ENCODE measurements at places on chromosomes 3 and 15.

- peak; percentile 75 for DNase-seq
These were observed 129.0 kb upstream of the SLC7A14 start for GRCh38 chr3:170714562-170715535.

DNA sequence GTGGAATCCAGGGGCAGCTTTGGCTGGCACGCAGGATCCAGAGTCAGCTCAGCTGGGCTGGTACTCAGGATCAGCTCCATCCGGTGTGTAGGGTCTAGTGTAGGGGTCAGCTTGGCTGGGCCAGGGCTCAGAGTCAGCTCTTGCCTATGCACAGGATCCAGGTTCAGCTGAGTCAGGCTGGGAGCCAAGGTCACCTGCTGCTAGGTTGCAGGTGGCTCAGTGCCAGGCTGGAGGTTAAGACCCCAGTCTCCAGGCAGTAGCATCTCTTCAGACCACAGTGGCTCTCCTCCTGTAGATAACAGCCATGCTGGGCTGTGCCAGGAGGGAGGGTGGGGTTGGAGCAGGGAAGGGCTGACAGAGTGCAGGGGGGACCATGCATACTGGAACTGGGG lies 1.8 kb downstream of the HYAL3 start:
- no peak for DNase-seq

- DNase-seq: no peak
These were observed 12.5 kb downstream of the KLHDC8B start for GRCh38 chr3:49183873-49184272.

DNA sequence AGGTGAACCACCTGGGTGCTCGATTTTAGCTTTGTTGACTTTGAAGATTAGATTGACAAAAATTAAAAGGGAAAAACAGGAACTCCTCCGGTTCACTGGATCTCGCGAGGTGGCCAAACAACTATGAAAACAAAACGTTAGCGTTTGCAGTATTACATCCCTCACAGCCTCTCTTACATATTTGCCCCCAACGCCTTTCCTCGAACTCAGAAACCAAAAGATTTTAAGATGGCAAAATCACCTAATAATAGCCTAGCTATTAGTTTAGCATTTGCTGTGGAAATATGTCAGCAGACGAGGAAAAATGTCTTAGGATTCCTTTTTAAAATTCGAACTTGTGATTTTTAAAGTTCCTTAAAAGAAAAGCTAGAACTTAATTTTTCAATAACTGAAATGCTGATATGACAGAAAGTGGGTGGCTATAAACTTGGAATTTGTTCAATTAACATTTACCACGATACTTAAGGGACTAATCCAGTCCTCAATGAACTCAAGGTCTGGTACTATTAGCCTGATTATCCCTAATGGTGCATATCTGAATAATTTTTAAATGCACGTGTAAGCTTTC lies 491 bp upstream of the SENP7 start:
- no peak for DNase-seq

DNA sequence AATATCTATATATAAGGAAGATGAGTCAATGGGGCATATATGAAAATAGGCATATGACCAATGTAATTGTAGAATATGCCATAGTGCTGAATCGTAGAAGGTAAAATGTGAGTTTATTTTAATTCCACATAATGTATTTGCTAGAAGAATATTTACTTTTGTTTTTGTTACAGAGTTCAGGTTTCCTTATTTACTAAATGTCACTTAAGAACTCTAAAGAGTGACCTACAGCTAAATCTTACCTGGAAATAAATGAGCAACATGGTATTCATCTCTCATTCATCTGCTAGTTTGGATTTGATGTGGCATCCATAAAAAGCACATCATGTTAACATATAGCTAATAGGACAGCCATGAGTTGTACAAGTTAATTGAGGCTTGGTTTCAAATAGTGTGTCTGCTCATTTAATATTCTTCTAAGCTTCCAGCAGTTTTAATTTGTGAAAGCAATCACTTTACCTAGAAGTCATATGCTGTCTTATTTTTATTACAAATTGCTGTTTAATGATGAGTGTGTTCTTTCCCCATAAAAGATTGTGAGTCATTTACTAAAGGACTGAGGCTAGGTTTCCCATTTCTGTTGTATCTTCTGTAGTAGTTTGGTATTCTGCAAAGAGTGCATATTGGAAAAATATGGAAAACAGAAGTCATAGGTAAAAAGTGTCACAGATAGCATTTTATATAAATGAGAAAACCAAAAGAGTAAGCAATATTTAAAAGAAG lies 222.1 kb upstream of the POU1F1 start:
- DNase-seq: no peak

GRCh38 chr3:122760453-122761271 lies 33.0 kb downstream of the HSPBAP1 start:
- DNase-seq: no peak

- DNase-seq: no peak
These were observed 63.7 kb downstream of the CORO2B start for GRCh38 chr15:68642491-68642845.

DNA sequence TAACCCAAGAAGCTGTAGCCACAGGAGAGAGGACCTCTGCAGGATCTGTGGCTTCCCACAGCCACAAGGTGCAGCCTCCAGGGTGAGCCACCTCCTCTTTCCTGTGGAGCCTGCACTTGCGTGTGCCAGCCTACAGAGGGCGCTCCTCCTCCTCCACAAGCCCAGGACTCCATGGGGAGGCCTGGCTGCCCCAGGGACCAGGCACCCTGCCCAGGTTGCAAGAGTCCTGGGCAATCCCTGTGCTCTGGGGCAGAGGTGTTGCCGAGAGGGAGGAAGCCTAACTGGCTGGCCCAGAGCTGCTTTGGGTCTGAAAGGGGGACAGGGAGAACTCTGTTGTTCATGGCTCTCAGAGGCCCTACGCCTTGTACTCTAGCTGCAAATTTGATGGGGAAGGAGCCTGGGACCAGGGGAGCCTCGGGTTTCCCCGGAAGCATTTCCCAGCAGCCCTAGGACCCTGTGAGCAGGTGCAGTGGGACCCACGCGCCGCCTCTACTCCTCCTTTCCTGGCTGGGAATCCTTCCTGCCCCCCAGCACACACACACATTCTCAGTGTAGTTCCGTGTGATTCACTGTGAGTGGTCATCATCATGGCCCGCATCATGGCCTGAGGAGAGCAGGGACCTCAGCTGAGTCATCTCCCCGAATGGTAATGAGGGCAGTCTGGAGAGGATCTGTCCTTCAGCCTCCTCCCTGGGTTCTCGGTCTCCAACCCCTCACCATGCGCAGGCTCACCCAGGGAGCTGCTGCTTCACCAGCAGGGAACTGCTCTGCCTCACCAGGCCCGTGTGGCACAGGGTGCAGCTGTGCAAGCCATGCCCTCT lies 24.3 kb downstream of the TBC1D21 start:
- DNase-seq: peak; percentile 96

DNA sequence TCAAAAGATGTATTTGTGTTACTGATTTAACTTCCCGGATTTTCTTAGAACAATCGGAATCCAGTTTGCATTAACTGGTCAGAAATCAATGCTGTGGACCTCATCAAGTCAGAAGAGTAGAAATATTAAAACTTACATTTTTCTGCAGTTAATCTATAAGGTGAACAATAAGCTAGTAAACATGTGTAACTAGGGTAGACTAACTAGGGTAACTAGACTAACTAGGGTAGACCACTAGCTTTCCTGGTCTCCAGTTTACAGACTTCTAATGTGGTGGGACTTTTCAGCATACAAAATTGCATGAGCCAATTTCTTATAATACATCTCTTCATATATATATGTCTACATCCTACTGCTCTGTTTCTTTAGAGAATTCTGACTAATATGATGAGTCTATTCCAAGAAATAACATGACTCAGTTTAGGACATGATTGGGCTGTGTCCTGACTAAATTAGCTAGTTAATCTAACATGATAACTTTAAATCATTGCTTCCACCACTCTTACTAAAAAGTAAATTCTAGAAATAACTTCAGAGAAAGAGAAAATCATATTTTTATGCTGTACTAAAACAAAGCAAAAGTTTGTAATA lies 5.3 kb downstream of the PLSCR2 start:
- DNase-seq: peak; percentile 81

GRCh38 chr3:46112296-46112695 lies 85.0 kb upstream of the XCR1 start:
- DNase-seq: peak; percentile 62

GRCh38 chr15:35455201-35455600 lies 90.8 kb downstream of the DPH6 start:
- DNase-seq: no peak

DNA sequence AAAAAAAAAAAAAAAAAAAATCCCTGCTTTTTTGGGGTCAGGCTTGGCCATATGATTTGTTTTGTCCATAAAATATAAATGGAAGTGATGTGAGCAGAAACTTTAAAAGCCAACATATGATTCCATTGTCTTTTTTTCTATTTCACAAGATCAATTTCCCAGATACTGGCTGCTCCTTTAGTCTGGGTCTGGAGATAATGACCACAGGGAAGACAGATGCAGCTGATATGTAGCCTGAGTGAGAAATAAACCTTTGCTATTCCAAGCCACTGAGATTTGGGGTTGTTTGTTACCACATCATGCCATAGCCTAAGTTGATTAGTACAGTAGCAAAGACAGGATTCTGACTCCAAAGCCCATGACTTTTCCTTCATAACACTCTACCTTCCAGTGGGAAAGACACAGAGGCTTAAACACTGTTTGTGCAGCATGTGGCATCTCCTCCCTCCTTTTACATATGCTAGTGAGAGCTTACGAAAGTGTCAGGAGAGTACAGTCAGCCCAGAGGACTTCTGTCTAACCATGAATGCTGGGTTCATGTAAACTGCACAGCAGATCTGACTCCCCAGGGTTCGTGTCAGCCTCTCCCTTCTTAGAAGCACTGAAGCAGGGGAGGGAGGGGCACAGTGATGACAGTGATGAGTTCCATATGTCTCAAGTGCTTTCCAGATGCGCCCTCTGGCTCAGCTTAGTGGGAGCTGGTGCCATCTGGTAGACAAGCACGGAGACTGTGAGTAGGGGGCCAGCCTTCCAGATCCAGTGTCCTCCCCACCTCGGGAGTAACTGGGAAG lies 36.7 kb upstream of the SLC7A14 start:
- DNase-seq: peak; percentile 99

Data from fibroblast of mammary gland (primary cell).